ENCODE measurements at places on chromosomes 16 and 17. TPM values are rescaled to one million over a fixed set of nuclear protein-coding genes. Genes with fewer than 3 reads are reported as not detected.

GRCh38 chr16:85607796-85608514 is 5.2 kb upstream of the GSE1 start:
- no peaks in the 10 kb centered on the region for H3K27me3 ChIP-seq
- H3K4me1 ChIP-seq = peaks cover 76% of the 10 kb centered on the region
- no peak overlapping the region for H3K4me3 ChIP-seq
- no peak for DNase-seq
- H3K27ac ChIP-seq = no peak overlapping the region

DNA sequence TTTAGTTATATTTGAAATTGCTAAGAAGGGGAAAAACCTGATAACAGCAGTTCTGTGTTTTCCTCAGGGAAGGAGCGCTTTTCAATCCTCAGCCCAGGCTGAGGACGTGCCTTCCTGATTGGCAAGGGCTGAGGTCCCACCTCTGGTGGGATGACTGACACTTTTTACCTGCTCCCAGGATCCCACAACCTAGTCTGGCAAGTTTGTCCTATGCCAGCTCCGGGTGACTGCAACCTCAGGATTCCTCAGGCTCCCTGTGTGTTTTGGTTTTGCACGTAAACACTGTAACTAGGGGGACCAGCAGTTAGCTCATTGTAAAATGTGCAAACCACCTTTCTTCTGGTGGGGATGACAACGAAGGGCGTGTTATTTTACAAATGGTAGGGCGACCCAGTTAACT is 7.5 kb downstream of the MARCHF10 start:
- no peaks in the 10 kb centered on the region for H3K27me3 ChIP-seq
- H3K36me3 ChIP-seq = no peaks in the 10 kb centered on the region
- no peak overlapping the region for H3K4me3 ChIP-seq
- no peak for DNase-seq
- no peak overlapping the region for H3K27ac ChIP-seq

GRCh38 chr17:32191306-32191705 is 49.0 kb downstream of the RHOT1 start:
- no peaks in the 10 kb centered on the region for H3K4me1 ChIP-seq
- no peaks in the 10 kb centered on the region for H3K27me3 ChIP-seq
- H3K4me3 ChIP-seq = no peak overlapping the region
- no peak for DNase-seq
- H3K27ac ChIP-seq = no peak overlapping the region

DNA sequence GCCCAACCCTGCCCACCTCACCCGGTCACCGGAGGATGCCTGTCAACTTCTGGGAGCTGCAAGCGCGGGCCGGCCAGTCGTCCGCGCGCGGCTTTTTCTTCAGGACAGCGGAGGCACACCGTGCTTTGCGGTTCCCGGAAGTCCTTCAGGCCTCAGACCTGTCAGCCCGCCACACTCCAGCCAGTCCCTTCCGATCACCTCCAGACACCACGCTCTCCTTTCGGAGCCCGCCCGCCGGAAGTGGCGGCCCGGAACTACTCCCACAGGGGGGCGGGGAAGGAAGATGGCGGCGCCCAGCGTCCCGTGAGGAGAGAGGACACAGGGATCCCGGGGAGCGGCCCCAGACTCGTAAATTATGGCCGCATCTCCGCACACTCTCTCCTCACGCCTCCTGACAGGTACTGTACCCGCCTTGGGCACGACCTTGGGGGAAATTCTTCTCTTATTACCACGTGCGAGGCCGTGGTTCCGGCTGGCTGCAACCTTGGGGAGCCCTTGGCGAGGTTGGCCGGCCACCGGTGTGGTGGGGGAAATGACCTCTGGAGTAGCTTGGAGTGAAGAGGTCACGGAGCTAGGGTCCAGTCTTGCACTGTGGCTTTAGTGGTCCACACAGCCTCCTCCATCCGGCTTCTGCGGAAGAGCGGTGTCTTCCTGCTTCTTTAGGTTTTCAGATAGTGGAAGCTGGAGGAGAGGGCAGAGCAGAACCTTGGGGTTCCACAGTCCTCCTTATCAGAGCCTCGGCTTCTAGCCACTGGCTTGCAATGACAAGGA is at the start of gene COX10:
Gene COX10 (plus strand): TSS at position 254 of the 771 bp plus-strand sequence. CDS start 102 bp downstream, at position 356.
- no peaks in the 10 kb centered on the region for H3K36me3 ChIP-seq
- peak within 1 kb of the TSS; percentile 98 for H3K4me3 ChIP-seq
- H3K27ac ChIP-seq = peak within 1 kb of the TSS; percentile 82

CCDC154 gene
- 18.2 TPM for polyA plus RNA-seq

PRR35 gene
- polyA plus RNA-seq = not detected

DNA sequence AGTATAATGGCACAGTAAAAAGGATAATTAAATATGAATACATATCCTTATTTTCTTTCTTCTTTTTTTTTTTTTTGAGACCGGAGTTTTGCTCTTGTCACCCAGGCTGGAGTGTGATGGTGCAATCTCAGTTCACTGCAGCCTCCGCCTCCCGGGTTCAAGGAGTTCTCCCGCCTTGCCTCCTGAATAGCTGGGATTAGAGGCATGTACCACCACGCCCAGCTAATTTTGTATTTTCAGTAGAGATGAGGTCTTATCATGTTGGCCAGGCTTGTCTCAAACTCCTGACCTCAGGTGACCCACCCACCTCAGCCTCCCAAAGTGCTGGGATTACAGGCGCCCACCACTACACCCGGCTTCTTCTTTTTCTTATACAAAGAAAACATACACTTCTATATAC is 12.0 kb downstream of the GABARAPL2 start:
- H3K4me1 ChIP-seq = peaks cover 50% of the 10 kb centered on the region
- peaks cover 79% of the 10 kb centered on the region for H3K36me3 ChIP-seq
- H3K4me3 ChIP-seq = no peak overlapping the region
- no peak for DNase-seq
- no peak overlapping the region for H3K27ac ChIP-seq

GRCh38 chr17:81251094-81251708 is 12.1 kb downstream of the NDUFAF8 start:
- H3K4me3 ChIP-seq = no peak overlapping the region

DNA sequence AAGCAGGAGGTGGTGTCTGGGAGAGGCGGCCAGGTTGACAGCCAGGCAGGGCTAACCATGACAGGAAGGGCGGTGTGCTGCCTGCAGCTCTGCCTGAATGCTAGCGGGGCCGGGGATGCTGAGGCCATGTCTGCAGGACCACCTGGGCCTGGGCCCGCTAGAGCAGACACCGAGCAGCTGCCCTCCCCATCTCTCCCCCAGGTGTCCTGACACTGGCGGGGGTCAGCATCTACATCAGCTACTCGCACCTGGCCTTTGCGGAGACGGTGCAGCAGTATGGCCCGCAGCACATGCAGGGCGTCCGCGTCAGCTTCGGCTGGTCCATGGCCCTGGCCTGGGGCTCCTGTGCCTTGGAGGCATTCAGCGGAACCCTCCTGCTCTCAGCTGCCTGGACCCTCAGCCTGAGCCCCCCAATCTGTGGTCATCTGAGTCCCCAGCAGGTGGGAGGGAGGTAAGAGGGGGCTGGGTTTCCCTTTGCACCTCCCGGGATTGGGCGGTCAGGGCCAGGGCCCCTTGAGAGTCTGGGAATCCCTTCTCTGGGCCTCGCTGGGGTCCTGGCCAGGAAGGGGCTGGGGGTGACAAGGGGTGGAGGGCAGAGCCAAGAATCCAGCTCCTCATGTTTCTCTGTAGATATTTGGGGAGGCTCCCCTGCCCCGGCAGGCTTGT is 7.5 kb downstream of the TMEM235 start:
- no peak overlapping the region for H3K27ac ChIP-seq
- no peaks in the 10 kb centered on the region for H3K27me3 ChIP-seq
- DNase-seq = no peak
- H3K36me3 ChIP-seq = no peaks in the 10 kb centered on the region

DNA sequence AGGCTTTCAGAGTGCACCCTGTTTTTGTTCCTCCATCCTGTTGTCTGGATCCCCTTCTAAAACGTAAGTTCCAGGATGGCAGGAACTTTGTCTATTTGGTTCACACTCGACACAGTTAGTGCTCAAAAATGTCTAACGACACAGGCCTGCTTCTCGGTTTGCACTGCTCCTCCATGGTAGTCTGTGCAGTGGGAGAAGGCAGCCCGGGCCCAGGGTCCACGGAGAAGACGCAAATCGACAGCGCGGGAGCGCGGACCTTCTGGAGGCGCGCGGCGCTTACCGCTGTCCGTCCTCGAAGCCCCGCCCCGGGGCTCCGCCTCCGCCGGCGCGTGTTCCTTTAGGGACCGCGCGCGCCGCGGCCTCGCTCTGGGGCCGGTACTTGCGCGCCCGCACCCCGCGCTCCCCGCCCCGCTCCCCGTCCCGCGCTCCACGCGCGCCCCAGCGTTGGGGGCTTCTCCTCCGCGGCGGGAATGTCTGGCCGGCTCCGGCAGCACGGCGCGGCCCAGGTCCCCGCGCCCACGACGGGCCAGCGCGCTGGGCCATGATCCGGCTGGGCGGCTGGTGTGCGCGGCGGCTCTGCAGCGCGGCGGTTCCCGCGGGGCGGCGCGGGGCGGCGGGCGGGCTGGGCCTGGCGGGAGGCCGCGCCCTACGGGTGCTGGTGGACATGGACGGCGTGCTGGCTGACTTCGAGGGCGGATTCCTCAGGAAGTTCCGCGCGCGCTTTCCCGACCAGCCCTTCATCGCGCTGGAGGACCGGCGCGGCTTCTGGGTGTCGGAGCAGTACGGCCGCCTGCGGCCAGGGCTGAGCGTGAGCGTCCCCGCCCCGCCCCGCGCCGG is at the start of gene NT5M:
Gene NT5M (plus strand): TSS at position 364 of the 837 bp plus-strand sequence. CDS start 178 bp downstream, at position 542.
- DNase-seq = peak; percentile 95
- H3K4me1 ChIP-seq = peaks cover 19% of the 10 kb centered on the region
- no peaks in the 10 kb centered on the region for H3K36me3 ChIP-seq
- peak within 1 kb of the TSS; percentile 44 for H3K27ac ChIP-seq
- H3K4me3 ChIP-seq = peak within 1 kb of the TSS; percentile 72

DNA sequence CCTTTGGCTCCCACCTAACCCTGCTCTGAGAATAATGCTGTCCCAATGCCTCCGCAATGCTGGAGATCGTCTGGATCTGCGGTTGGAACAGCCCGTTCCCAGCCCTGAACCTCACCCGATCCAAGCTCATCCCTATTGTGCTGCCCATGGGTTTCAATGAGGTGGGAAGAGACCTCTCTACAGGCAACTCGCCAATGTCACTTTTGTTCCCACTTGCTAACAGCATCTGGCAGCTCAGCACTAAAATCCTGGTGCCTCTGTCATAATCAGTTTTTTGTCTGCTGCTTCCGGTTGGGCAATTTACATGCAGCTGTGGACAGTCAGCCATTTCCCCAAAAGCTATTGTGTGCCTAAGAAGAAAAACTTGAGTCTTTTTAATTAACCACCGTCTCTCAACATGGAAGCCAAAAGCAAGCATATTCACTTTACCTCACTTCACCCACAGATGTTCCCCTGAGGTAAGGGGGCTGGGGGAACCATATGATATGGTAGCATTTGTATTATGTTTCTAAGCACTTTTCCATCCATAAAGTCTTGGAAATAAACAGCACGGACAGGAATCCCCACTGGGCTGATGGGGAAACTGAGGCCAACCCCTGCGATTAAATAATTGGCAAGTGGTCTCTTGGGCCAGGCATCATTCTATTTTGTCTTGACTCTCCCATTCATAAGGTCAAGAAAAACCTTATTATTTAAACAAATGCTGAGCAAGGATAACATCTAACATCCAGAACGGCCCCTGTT is 159.2 kb upstream of the CDH5 start:
- peak overlapping the region; percentile 54 for H3K27ac ChIP-seq
- H3K4me1 ChIP-seq = peaks cover 33% of the 10 kb centered on the region
- no peak for DNase-seq
- H3K36me3 ChIP-seq = no peaks in the 10 kb centered on the region
- H3K4me3 ChIP-seq = no peak overlapping the region

RDM1 gene
- polyA plus RNA-seq = 2.3 TPM

GRCh38 chr16:56611281-56611833 is 3.0 kb downstream of the MT2A start:
- H3K36me3 ChIP-seq = no peaks in the 10 kb centered on the region
- peak; percentile 55 for DNase-seq
- H3K4me1 ChIP-seq = peaks cover 55% of the 10 kb centered on the region
- peak overlapping the region; percentile 84 for H3K27ac ChIP-seq
- peaks cover under 1% of the 10 kb centered on the region for H3K27me3 ChIP-seq

MYL11 gene
- 4.3 TPM for polyA plus RNA-seq

C16orf54 gene
- polyA plus RNA-seq = 21.0 TPM

SCIMP gene
- polyA plus RNA-seq = 18.9 TPM

GRCh38 chr16:80585764-80586163 is 45.0 kb downstream of the DYNLRB2 start:
- no peak for DNase-seq
- H3K4me1 ChIP-seq = peaks cover 3% of the 10 kb centered on the region
- H3K27me3 ChIP-seq = no peaks in the 10 kb centered on the region
- no peak overlapping the region for H3K4me3 ChIP-seq
- H3K36me3 ChIP-seq = no peaks in the 10 kb centered on the region
- no peak overlapping the region for H3K27ac ChIP-seq

DNA sequence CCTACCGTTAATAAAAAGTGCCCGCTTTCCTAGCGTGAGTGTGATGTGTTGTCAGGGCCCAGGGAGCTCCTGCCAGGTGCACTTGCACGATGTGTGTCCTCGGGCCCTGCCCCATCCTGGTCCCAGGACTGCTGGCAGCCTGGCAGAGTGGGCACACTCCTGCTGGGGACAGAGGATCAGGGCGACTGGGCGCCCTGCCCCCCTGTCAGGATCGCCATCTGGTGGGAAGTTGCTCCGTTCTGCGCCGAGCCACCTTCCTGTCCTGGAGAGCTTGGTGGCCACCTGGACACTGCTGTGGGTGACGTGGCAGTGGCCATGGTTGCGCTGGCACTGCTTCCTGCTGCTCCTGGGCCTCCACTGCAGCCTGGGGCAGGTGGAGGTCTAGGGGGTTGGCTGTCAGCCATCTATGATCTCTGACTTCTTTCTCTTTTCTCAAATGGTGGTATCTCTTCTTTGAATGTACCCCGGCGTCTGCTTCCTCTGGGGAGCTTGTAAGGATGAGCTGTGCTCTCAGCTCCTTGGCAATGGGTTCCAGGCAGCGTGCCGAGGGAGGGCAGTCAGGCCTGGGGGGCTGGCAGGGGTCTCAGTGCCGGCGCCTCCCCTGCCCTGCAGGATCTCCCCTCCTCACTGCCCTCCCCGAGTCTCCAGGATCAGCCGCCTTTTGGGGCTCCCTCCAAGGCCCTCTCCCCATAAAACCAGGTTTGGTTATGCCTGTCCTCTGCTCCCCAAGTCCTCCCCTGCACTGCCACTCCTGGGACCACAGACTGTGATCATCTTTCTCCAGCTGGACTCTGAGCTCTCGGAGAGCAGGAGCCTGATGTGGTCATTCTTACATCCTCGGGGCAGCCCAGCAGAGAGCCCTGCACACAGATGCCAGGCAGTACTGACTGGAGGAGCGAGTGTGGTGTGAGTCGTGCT is 76.9 kb downstream of the AMFR start:
- H3K4me3 ChIP-seq = no peak overlapping the region
- no peaks in the 10 kb centered on the region for H3K4me1 ChIP-seq

GRCh38 chr16:27432558-27432957 is 30.6 kb downstream of the IL21R start:
- peaks cover 32% of the 10 kb centered on the region for H3K27me3 ChIP-seq
- H3K36me3 ChIP-seq = peaks cover 23% of the 10 kb centered on the region
- no peaks in the 10 kb centered on the region for H3K4me1 ChIP-seq
- DNase-seq = peak; percentile 9
- peak overlapping the region; percentile 6 for H3K27ac ChIP-seq

DNA sequence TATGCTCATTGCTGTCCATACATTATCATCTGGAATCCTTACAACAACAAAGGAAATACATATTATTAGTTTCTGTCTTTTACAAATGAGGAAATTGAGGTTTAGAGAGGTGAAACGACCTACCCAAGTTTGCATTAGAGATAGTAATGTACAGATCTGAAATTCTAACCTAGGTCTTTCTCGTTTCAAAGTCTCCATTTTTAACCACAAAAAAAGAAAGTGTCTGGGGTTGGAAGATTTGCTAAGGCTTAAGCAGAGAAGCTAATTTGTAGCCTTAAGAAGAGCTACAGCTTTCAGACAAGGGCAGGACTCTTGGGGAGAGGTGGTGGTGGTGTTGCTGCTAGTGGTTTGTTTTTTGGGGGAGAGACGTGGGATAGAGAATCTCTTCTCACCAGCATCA is 19.2 kb downstream of the CIITA start:
- no peak for DNase-seq
- no peak overlapping the region for H3K4me3 ChIP-seq
- H3K27ac ChIP-seq = peak overlapping the region; percentile 58
- no peaks in the 10 kb centered on the region for H3K36me3 ChIP-seq
- H3K27me3 ChIP-seq = no peaks in the 10 kb centered on the region
- H3K4me1 ChIP-seq = peaks cover 6% of the 10 kb centered on the region
